ENCODE measurements at places on chromosomes 4 and X.

GRCh38 chrX:143788265-143788664 is 67.7 kb upstream of the SPANXN2 start:
- DNase-seq, result peak; percentile 1

DNA sequence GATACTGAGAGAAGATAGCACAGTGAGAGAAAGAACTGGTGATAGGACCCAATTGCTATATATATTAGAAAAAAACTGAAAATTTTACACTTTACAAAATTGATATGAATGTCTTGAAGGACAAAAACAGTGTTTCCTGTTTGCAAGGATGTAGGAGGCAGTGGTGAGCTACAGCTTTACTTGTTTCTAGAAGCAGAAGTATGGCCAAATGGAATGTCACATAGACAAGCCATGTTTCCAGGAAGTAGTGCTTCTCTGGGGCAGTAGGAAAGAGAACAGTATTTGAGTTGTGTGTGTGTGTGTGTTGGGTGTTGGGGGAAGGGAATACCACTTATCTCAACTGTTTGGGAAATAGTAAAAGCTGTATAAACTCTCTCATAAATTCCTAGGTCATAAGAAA is 60.9 kb upstream of the IBSP start:
- DNase-seq, result no peak

GRCh38 chrX:136147315-136147901 is at the start of gene FHL1:
Gene FHL1, plus strand, starts transcription at chrX:136147533.
- peak; percentile 72 for DNase-seq

- no peak for DNase-seq
These were observed 7.0 kb downstream of the TMSB4X start for GRCh38 chrX:12981880-12982279.

- no peak for DNase-seq
These were observed 53.7 kb upstream of the NUDT6 start for GRCh38 chr4:122976111-122976510.

- no peak for DNase-seq
These were observed 366.2 kb upstream of the NR3C2 start for GRCh38 chr4:148808416-148808815.

GRCh38 chrX:16750136-16750535 is 30.7 kb downstream of the SYAP1 start:
- DNase-seq, result no peak

DNA sequence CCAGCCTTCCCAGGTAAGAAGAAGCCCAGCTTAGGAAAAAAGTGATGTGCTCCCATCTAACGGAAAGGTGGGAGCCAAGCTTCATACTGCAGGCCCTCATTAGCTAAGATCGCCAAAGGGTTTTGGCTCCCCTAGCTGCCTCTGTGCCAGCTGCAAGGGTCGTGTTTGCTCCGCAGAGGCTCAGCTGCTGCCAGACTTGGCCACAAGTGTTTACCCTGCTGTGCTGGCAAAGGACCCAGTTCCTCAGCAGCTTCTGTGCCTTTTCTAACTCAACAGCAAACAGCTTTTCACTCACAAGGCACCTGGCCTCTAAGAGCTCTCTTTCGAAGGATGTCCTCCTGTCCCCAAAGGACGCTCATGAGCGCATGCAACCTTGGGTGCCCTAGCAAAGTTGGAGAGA is 12.2 kb upstream of the VMA21 start:
- DNase-seq, result no peak

GRCh38 chr4:40309250-40309774 is 25.8 kb upstream of the CHRNA9 start:
- DNase-seq, result peak; percentile 92

GRCh38 chr4:157994863-157995262 is 178.0 kb downstream of the GASK1B start:
- DNase-seq, result no peak

DNA sequence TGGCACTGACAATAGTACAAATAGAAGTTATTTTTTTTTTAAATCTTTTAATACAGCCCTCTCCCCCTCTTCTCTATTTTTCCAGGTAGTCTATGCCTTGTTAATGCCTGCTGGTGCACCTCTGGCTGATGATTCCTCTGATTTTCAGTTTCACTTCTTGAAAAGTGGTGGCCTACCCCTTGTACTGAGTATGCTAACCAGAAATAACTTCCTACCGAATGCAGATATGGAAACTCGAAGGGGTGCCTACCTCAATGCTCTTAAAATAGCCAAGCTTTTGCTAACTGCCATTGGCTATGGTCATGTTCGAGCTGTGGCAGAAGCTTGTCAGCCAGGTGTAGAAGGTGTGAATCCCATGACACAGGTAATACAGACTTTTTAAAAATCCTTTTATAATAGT is 99.1 kb downstream of the USP9X start:
- DNase-seq, result no peak

GRCh38 chr4:143488687-143489086 is 24.8 kb upstream of the SMARCA5 start:
- no peak for DNase-seq

DNA sequence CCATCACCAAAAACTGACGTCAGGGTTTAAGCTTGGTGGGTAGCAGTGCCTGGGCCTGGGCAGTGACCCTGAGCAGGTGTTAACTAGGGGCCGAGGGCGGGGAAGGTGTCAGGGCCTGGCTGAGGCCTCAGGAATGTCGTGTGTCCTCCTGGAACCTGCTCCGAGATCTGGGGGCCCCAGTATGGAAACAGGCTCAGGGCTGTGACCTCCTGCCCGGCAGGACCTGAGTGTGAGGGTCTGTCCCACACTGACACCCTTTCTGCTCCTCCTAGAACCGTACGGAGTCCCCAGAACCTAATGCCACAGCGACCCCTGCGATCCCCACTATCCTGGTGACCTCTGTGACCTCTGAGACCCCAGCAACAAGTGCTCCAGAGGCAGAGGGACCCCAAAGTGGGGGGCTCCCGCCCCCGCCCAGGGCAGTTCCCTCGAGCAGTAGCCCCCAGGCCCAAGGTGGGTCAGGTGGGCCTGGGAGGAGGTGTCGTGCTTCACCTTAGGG is 741 bp downstream of the HGFAC start:
- no peak for DNase-seq

DNA sequence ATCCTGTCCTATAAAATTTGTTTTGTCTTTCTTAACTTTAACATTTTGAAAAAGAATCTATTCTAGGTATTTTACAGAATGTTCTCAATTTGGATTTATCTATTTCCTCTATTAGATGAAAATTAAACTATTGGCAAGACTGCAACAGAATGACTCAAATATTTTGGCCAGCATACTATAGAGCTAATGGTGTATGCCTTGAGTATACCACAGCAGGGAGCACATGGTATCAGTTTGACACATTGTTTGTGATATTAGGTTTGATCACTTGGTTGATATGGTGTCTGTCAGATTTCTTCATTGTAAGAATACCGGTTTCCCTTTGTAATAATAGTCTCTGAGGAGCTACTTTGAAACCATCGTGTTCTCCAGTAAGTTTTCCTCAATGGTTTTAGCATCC is 87.8 kb upstream of the NPNT start:
- DNase-seq, result no peak

DNA sequence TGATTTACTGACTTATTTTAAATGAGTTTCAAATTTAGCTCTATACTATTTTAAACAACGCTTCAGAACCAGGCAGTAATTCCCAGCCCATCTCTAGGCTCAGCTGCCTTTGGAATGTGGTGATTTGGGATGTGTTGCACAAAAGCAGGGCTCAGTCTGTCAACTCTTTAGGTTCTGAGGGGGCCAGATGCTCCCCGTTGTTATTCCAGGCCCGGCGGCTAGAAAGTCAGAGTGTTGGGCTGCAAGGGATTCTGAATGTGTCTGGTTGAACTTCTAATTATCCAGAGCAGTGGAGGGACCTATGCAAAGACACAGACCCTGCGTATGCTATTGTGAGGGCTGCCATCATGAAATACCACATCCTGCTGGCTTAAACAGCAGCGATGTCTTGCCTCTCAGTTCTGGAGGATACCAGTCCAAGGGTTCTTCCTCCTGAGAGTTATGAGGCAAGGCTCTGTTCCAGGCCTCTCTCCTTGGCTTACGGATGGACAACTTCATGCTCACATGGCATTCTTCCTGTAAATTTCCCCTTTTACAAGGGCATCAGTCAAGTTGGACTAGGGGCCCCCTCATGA is 123.2 kb upstream of the TRIM2 start:
- DNase-seq, result no peak

DNA sequence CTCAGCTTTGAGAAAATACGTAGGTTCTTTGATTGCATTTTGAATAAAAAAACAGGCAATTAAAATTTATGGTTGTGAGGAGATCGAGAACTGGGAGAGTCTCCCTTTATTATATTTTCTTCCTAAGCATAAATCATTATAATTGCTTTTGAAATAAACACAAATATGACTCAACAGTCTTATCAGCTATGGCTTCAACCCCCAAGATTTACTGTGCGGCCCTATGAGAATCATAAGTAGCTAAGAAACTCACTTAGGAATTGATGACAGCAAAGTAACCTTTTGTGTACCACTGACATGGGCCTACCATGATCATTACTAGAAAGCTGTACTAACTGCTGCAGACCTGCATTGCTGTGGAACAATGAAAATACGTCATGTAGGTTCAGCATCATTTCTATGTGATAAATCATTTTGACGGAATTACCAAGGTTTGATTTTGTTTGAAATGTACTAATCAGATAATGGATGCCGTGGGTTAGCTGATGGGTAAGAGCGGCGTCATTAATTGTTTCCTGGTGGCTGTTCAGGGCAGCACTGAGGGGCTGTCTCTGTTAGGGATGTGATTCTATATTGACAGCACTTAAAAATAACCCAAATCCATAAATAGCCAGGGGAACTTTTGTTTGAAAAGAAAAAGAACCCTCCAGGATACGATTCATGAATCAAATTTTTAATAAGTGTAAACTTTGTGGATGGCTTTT is 51.5 kb upstream of the GPRIN3 start:
- DNase-seq, result no peak

GRCh38 chrX:136170139-136170800 is 22.9 kb downstream of the FHL1 start:
- no peak for DNase-seq

GRCh38 chrX:47483306-47484268 is 565 bp upstream of the ZNF41 start:
- peak; percentile 7 for DNase-seq

- DNase-seq, result no peak
These were observed 72.7 kb downstream of the GUCY2F start for GRCh38 chrX:109409181-109409580.

DNA sequence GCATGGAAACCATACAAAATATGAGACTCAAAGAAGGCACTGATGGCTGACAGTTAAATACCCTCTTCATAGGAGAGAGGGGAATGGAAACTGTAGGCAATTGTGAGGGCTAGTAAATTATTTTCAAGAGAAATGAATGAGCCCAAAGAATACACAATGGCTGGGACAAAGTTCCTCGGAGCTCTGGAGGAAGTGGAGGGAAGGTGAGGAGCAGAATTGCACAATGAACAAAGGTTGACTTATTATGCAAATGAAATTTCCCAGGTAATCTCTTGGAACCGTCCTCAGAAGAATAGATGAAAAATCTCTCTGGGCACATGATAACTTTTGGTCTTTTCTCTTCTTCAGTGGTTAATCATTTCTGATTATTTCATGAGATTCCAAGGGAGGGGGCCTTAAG is 202.6 kb upstream of the VCX start:
- no peak for DNase-seq

DNA sequence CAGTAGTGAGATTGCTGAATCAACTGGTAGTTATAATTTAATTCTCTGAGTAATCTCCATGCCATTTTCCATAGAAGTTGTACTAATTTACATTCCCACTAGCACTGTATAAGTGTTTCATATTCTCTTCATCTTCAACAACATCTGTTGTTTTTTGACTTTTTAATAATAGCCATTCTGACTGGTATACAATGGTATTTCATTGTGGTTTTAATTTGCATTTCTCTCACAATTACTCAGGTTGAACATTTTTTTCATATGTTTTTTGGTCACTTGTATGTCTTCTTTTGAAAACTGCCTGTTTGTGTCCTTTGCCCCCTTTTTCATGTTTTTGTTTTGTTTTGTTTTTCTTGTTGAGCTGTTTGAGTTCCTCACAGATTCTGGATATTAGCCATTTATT is 880.2 kb downstream of the RAPGEF2 start:
- no peak for DNase-seq

DNA sequence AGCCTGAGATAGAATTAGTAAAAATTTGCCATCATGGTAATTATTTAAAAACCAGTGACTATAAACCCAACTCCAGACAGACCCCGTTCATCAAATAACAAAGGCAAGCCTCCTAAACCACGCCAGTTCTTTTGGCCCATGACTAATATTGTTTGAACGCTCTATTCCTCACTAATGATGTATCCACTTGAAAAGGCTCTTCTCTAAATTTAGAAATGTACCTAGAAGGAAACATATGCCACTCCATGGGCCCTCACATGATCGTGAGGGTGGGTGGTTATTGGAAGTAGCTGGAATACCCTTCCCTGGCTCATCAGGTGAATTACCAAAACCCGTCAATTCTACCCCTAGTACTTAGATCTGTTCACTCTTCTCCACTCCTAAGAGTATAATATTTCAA is 249.2 kb downstream of the COL25A1 start:
- DNase-seq, result no peak

- DNase-seq, result no peak
These were observed at the start of gene C4orf46 for GRCh38 chr4:158671665-158671914. Gene C4orf46, minus strand, starts transcription at chr4:158671887. Its CDS starts 86 bp downstream, at chr4:158671801.

DNA sequence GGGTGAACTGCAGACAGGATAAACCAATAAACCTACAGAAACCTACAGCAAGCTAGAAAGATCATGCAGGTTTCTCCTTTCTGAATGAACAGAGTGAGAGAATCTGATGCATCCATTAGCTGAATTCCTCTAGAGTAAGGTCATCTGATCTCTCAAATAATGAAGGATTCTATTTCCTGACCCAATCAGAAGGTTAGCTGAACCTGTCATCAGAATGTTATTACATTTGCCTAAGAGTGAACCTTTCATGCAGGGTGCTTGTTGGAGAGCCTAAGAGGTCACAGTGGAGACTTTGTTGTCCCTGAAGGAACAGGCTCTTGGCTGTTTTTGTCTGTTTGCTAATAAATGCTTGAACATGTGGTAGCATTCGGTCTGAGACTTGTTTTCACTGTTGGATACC is 24.0 kb downstream of the MEPE start:
- DNase-seq, result no peak

GRCh38 chrX:47941423-47941822 is 62.4 kb downstream of the ZNF182 start:
- no peak for DNase-seq

DNA sequence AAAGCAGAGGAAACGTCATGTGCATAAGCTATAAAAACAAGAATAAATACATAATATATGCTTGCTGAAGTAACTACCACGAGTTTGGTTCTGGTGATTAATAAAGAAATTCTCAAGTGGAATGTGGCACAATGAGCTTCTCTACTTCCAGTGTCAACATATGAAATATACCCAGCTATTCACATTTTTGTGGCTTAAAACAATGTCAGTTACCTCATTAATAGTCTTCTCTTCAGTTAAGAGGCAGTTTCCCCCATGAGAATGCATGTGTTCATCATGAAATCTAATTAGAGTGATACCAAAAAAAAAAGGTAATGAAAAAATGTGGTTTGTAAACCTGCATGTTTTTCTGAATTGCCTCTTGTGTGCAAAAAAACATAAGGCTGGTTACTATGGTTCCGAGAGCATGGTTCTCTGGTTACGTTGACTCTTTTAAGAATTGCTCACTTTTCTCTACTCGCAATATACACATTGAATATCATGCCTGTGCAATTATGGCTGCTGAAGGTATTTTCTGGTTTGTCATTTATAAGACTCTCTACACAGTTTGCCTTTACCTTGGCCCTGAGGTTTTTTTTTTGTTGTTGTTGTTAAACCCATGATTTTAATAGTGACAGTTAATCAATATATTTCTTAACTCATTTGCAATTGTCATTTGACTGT is 108.2 kb downstream of the PCDH7 start:
- DNase-seq, result no peak
